ENCODE measurements at places on chromosomes 16 and 17.
A peak's percentile ranks its signal among the peaks of the same experiment; 100 is the strongest.

DNA sequence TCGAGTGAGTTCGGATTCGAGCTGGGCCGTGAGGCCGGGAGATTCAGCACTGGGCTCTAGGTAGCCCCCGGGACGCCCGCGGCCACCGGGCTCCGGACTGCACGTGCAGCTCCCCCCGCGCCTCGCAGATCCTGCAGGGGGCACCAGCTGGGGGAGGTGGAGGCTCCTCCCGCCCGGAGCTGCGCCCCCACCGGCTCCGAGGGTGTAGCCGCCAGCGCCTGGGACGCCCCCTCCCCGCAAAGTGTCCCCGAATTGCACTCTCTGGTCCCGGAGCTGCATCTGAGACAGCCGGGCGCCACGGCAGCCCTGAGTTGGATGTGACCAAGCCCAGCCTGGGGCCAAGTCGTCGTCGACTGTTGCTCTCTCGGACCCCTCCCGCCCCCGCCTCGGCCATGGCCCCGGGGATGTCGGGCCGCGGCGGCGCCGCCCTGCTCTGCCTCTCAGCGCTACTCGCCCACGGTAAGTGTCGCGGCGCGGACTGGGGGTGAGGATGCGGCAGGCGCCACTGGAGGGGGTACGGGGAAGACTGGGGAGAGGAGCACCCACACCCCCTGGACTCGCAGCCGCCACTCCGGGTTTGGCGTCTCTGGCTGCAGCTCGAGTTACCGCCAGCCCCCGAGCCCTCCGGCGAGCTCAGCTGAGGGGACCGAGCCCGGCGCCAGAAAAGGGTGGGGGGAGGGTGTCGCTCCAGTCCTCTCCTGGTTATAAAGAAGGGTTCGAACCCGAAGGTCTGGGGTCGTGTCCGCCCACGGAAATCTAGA, 1.5 kb downstream of the TMEM132E start:
- no peak for DNase-seq

DNA sequence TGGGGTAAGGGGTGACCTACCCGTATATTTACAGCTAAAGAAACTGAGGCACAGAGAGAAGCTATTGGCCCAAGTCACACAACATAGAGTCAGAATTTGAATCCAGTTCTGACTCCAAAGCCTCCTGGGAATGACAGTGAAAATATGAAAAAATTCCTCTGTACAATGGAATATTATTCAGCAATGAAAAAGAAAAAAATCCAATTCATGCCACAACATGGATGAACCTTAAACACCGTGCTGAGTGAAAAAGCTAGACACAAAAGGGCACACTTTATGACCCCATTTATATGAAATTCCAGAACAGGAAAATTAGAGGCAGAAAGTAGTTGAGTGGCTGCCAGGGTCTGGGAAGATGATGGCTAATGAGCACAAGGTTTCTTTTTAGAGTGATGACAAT, 75.4 kb downstream of the LITAF start:
- no peak for DNase-seq

GRCh38 chr16:88773812-88774291, 11.2 kb downstream of the PIEZO1 start:
- no peak for DNase-seq

DNA sequence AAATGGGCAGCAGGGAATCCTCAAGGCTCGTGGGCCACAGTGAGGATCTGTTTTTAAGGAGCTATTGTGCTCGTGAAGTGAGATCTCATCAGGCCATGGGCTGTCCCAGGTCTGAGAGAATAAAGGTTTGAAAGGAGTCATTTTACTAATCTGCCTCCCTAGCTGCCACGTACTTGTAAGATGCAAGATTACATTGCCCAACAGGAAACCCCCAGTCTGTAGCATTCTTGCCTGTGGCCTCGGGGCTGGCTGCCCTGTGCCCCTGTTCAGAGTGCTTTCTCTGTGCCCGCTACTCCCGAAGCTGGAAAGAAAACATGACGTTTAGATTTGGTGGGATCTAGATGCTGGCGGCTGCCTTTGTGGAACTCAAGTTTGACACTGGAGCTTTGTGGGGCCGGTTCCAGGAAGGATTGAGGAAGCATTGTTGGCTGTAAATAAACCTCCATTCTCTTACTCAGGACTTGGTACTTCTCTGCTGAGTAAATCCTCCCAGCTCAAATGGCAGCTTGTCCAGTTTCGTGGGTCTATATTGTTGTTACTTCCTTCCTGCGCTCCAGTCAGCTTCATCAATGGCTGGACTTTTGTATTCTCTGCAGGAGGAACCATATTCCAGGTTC, 21.2 kb downstream of the SAP30BP start:
- DNase-seq = no peak

GRCh38 chr17:8608001-8608400, 22.5 kb downstream of the MYH10 start:
- no peak for DNase-seq

DNA sequence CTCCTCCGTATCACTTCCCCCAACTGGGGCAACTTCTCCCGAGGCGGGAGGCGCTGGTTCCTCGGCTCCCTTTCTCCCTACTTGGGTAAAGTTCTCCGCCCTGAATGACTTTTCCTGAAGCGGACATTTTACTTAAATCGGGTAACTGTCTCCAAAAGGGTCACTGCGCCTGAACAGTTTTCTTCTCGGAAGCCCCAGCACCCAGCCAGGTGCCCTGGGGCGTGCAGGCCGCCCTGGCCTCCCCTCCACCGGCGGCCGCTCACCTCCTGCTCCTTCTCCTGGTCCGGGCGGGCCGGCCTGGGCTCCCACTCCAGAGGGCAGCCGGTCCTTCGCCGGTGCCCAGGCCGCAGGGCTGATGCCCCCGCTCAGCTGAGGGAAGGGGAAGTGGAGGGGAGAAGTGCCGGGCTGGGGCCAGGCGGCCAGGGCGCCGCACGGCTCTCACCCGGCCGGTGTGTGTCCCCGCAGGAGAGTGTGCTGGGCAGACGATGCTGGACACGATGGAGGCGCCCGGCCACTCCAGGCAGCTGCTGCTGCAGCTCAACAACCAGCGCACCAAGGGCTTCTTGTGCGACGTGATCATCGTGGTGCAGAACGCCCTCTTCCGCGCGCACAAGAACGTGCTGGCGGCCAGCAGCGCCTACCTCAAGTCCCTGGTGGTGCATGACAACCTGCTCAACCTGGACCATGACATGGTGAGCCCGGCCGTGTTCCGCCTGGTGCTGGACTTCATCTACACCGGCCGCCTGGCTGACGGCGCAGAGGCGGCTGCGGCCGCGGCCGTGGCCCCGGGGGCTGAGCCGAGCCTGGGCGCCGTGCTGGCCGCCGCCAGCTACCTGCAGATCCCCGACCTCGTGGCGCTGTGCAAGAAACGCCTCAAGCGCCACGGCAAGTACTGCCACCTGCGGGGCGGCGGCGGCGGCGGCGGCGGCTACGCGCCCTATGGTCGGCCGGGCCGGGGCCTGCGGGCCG, 1.6 kb downstream of the HIC1 start:
- no peak for DNase-seq

DNA sequence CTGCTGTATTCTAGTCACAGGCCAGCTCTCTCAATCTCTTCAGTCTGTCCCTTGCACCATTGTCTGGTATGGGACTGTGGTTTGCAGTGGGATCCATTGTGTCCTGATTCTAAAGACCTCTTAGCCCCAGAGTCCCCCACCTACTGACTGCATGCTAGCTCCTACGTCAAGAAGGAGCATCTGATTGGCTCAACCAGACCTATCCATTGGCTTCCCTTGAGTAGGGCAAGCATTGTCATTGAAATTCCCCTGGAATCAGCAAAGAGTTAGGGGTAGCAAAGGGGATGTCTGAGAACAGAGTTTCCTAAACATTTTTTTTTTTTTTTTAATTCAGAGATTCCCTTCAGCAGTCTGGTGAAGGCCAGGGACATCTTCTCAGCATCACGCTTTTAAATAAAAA, 175.3 kb upstream of the MPHOSPH6 start:
- no peak for DNase-seq

DNA sequence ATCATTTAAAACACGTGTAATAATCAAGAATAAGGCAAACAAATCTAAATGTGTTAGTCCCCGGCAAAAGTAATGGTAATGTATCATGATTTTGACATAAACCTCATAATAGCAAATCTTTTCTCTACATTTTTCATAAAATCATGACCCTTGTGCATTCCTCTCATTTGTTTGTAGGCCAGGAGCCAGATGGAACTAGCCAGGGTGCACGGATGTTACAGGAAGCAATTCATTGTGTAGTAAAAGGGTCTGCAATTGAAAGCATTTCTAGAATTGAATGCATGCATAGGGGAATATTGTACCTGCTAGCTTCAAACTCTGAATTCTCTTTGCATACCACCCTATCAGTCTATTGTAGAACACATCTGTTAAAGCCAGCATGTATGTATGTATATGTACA, 66.6 kb downstream of the CNTNAP4 start:
- DNase-seq = no peak

GRCh38 chr16:23025692-23026307, 123.5 kb downstream of the USP31 start:
- DNase-seq = no peak

DNA sequence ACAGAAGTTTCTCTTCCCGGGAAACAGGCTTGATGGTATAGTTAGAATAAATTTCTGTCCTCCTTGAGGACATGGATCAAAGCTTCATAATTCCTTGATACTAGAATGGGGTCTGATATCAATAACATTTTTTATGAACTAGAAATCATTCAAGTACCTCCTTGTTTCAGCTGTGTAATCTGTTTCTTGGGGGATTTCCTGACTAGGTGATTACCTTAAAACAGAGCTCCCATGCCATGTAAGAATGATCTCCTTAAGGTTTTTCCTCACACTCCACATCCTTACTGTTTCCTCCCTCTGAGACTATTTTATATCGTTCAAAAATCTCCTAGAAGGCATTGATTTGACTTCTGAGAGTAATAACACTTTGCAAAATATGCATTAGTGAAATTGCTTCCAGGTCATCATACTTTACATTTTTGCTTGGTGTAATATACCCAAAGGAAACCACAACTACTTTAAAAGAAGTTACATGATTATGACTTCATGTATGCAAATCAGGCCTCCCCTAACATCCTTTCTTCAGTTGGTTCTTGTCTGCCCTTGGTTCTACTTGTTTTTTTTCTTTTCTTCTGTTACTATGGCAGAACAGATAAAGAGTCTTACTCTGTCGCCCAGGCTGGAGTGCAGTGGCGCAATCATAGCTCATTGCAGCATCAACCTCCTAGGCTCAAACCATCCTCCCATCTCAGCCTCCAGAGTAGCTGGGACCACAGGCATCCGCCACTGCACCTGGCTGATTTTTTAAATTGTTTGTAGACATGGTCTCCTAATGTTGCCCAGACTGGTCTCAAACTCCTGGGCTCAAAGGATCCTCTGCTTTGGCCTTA, 388.8 kb downstream of the ZFHX3 start:
- DNase-seq = no peak

GRCh38 chr17:46811978-46812583, 6.4 kb downstream of the WNT3 start:
- no peak for DNase-seq

GRCh38 chr17:27353033-27353460, 59.1 kb downstream of the WSB1 start:
- no peak for DNase-seq

- no peak for DNase-seq
These were observed 40.3 kb upstream of the MED13 start for GRCh38 chr17:62105357-62105756.

DNA sequence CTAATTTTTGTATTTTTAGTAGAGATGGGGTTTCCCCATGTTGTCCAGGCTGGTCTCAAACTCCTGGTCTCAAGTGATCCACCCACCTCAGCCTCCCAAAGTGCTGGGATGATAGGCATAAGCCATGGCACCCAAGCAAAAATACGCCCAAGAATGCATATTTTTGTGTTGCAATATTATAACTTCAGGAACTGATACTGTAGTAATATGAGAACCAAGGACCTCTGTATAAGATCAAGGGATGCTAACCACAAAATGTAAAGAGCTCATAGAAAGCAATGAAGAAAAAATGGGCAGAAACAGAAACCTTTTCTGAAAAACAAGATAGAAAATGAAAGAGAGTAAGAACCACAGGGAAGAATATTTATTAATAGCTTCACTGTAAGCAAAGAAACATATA, 183.6 kb upstream of the RPL38 start:
- DNase-seq = no peak

DNA sequence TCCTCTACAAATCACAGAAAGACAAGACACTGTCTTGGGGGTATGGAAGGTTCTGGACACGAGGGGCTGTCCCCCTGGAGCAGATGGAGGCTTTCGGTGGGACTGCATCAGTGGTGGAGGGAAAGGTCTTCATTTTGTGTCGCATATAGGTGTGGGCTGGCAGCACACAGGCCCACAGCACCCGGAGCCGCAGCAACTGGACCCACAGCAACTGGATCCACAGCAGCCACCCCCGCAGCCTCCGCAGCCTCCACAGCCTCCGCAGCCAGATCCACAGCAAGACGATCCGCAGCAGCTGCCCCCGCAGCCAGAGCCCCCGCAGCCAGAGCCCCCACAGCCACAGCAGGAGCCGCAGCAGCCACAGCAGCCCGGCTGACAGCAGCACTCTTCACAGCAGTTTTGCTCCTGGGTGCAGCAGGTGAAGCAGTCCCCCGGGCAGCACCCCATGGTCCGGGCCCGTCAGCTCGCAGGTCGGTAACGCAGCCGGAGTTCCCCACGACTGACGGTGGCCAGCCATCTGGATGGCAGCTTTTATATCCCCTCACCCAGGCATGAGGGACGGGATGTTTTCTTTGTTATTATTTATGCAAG, at the start of gene KRTAP17-1:
KRTAP17-1 (minus strand) TSS at position 507 of the 591 bp plus-strand sequence; CDS start at position 447, 60 bp downstream.
- no peak for DNase-seq

DNA sequence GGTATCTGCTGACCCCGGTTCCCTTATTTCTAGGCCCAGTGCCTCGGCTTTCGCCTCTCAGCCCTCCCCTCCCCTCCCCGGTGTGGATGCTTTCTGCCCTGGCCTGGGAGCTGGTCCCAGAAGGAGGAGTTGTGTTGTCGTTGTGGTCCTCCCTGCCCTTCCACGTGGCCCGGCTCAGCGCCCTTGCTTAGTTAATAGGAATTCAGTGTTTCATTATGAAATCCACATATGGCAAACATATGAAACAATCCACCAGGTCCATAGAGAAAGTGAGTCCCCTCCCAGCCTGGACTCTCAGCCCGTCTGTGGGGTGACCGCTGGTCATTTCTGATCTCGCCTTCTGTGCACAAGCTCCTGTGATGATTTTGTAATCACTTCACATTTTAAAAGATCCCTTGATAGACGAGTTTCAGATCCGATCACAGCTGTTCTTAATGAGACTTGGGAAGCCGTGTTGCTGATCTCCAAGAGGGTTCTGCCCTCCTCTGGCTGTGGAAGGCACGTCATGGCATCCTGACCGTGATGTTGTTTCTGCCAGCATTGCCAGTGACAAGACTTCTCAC, 112.1 kb downstream of the BANP start:
- no peak for DNase-seq

DNA sequence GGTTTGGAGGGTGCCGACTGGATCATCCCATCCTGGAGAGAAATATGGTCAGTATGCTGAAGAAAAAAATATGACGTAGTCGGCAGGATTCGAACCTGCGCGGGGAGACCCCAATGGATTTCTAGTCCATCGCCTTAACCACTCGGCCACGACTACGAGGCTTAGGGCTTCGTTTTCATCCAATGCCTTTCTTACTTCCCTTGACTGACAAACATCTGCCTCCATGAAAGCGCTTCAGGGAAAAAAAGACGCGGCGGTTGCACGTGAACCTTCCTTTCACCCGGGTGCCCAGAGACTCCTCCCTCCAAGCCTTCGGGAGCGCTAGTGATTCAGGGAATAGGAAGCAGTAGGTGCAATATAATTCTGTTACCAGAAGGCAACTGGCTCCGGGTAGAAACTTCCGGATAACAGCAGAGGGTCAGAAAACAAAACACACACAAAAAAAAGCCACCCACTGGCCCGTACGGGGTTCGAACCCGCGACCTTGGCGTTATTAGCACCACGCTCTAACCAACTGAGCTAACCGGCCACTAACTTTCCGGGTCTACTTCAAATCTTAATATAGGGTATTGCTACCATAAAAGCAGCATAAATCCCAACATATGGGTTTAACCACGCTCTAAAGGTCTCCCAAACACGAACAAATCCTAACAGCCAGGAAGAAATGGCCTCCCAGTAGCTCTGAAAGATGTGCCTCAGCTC, 16.3 kb upstream of the AURKB start:
- DNase-seq = peak; percentile 74

Measured in GOT3 (cell line).